ENCODE measurements at places on chromosomes 1 and 21. TPM values are rescaled to one million over a fixed set of nuclear protein-coding genes. Genes with fewer than 3 reads are reported as not detected.

Gene C1orf116
- total RNA-seq = not detected

Gene NBPF1
- 36.2 TPM for total RNA-seq

Gene CR1L
- not detected for total RNA-seq

Gene CHD1L
- 36.7 TPM for total RNA-seq

Gene PHC2
- total RNA-seq = 62.3 TPM

Gene FCMR
- not detected for total RNA-seq

Gene KIF17
- total RNA-seq = 0.82 TPM

Gene CD52
- total RNA-seq = not detected

Gene TCHHL1
- not detected for total RNA-seq

Gene CRNN
- total RNA-seq = not detected

Gene FAM151A
- total RNA-seq = not detected
